ENCODE measurements at places on chromosomes 16 and 17.

GRCh38 chr16:87855852-87856715 is 13.2 kb downstream of the SLC7A5 start:
- no peak for DNase-seq

DNA sequence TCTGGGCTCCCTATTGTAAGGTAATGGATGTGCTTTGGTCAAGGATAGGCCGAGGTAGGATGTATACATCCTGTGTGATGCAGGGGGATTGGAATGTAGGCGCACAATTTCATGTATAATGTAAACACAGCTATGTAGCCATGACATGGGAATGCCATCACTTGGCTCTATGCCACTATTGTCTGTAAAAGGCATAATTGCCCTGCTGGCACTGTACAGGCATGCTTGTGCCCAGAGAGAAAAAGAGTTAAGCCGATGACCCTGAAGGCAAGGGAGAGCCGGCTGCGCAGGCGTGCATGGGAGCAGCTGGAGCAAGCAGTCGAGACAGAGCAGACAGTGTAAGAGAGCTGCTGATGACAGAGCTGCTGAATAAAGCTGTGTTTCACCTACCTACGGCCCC is 212.5 kb upstream of the CPHXL start:
- no peak for DNase-seq

DNA sequence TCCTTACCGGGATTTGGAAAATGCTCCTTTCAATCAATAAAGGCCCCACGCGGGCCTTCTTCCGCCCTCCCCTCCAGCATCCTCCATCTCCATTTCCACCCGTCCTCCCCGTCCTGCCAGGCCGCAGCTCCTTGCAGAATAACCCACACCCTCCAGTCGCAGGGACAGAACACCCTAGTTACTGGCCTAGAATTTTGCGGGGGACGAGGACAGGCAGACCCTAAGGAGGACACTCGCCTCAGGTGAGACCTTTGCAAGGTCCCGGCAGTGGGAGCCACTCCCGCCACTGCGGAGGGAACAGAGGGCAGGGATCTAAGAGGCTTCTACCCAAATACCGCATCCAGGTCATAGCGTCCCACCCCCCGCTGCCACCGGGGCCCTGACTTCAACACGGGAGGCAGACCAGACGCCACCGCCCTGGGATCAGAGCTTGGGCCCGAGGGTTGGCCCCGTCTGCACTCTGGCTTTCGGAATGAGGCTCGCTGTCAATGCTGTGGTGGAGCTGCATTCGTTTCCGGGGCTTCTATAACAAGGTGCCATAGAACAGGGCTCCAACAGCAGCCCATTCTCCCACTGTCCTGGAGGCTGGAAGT is 26.8 kb downstream of the SLC25A10 start:
- no peak for DNase-seq

GRCh38 chr16:69717066-69717465 is 9.3 kb downstream of the NQO1 start:
- no peak for DNase-seq

DNA sequence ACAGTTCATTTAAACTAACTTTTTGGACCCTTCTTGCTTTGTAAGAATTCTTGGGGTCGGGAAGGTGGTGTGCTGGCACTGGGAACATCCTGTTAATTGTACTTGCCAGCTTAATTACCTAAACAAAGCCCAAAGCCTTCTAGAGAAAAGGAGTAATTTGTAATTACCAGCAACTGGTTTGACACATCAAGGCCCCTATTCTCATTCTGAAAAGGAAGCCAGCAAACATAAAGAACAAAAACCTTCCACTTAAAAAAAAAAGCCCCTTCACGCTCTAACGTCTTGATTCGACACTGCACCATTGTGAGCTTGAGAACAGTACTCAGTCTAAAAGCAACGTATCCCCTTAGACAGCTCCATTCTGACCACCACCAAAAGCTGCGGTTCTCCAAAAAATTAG is 74.7 kb upstream of the RPH3AL start:
- DNase-seq = no peak

DNA sequence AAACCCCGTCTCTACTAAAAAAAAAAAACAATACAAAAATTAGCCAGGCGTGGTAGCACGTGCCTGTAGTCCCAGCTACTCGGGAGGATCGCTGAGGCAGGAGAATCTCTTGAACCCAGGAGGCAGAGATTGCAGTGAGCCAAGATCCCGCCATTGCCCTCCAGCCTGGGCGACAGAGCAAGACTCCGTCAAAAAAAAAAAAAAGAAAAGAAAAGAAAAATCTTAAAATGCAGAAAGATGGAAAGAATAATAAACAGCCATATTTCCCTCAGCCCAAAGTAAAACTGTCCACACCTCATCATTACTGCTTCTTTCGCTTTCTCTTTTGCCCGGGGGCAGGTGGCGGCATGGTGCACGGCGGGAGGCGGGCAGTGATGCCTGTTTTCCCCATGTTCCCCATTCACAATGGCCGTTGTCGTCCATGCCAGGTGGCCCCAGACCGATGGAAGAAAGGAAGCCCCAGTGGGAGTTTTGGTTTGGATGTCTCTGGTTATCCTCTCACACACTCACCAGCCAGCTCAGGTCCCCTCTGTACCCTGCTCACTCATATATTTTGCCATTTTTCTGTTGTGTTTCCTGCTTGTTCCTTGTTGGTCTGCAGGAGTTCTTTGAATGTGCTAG is 37.0 kb upstream of the PEMT start:
- no peak for DNase-seq

- DNase-seq = no peak
These were observed 11.1 kb downstream of the TSC2 start for GRCh38 chr16:2058872-2059271.

DNA sequence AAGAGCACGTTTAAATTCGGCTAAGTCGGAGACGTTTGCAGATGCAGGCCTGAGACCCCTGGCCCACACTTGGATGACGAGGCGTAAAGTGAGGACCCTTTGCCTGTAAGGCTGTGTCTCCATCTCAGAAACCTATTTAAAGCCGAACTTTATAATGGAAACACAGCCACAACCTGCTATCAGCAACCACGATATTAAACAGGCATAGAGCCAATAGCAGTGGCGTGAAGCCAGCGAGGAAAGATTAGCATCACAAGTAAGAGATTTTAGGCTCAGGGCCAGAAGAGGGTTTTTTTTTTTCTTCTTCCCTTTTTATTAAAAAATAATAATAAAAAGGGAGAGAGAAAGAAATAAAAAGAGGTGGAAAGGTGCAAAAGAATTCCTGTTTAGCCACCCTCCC is 111.3 kb upstream of the NOL11 start:
- DNase-seq = no peak

DNA sequence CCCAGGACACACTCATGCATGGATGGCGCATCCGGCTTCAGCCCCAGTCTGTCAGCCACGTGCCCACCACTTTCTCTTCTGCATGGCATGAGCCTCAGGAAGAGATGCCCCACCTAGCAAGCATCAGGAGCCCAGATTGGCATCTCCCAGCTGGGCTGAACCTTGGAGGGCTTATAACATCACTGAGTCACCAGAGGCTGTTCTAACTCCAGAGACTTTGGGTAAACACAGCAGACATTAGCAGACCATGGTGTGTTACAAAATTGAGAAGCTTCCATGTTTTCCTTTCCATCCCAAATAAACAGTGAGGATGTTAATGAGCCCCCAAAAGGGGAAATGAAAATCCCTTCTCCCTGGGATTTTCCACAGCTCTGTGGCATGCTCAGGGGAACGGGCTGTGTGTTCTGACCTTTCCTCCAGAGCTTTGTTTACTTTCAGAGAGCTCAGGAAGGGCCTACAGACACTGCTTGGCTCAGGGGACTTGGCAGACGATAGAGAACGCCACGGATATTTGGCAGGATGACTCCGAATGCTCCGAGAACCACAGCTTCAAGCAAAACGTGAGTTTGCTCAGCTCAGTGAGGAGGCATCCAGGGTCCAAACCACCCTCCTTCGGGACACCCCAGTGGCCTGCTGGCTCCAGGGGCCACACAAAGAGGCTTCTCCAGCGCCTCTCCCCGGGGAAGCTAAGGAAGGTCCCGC is 16.5 kb downstream of the GLP2R start:
- no peak for DNase-seq

All from iPS DF 19.7 (cell line).